ENCODE measurements at places on chromosomes 12 and 14.
A peak's percentile ranks its signal among the peaks of the same experiment; 100 is the strongest.

- DNase-seq, result no peak
Measured at GRCh38 chr12:129237881-129238280, 384.6 kb downstream of the GLT1D1 start.

- no peak for DNase-seq
Measured at GRCh38 chr12:13973996-13974395, 7.4 kb downstream of the GRIN2B start.

DNA sequence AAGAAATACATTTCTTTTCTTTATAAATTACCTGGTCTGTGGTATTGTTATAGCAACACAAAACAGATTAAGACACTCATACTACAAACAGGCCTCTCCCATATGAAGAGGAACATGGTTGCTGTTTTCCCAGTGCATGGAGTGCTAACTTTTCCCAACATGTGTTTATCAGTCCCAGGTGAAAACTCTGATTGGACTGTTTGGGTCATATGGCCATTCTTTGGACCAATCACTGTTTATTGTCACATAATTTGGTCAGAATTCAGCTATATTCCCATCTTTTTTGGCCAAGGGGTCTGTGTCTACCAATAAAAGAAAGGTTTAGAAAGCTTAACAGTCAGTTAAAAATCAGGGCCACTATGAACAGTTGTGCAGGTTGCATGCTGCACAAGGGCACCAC is 35.4 kb upstream of the CCDC60 start:
- no peak for DNase-seq

GRCh38 chr14:102772781-102773570 is 4.3 kb upstream of the TRAF3 start:
- DNase-seq, result no peak

DNA sequence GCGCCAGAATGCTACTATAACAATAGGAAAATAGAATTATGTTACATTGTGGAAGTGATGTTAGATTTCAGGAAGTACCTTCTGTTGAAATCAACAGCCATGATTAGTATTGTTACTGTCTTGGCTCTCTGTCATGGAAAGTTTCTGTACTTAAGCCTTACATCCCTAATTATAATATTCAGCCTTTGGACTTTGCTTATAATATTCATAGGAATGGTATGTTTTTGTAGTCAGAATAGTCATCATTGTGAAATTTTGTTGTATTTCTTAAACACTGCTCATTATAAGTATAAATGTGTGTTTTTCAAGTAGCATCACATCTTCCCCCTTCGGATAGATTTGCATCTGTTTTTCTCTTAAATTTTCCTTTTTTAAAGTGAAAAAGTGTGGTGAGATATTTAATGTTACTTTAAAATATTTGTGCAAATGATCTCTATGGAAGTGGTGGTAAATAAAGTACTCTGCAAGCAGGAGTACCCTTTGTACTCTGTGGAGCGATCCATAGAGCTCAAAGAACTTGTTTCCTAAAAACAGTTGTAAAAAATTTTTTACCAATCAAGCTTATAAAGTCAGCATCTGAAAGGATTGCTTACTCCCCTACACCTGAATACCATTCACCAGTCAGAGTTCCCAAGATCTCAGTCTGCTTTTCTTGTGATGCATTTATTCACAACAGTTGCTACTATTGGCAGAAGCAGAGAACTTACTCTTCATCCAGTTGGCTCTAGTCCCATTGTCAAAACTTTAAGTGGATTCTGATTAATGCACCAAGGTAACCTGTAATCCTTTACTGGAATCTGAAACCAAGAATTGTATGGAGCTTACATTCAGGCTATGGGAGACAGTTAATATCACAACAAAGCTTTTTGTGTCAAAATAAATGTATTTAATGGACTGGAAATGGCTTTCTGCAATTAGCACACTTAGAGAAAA is 87.8 kb downstream of the RIC8B start:
- no peak for DNase-seq

- no peak for DNase-seq
Measured at GRCh38 chr12:54688309-54689033, 40.3 kb upstream of the DCD start.

- DNase-seq, result peak; percentile 51
Measured at GRCh38 chr14:84167026-84167425, 1362.9 kb upstream of the FLRT2 start.

DNA sequence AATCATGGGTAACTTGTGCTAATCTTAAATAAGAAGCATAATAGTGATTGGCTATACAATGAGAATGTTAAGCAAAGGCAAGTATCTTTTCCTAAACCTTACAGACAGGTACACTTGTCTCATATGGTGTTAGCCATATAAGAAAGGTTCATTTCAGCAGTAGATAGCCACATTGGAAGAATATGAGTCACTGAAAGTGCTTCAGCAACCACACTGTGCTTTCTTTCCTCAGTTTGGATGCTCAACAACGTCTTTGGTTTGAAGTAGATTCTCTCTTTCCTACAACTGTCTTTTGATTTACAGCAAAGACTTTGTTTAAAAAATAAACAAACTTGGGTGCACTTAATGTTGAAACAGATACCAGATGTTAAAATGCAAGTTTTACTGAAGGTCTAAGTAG is 8.9 kb downstream of the DDHD1 start:
- DNase-seq, result no peak

GRCh38 chr14:69536971-69537370 is 37.7 kb downstream of the CCDC177 start:
- DNase-seq, result no peak

GRCh38 chr12:67280572-67280971 is 11.4 kb downstream of the CAND1 start:
- DNase-seq, result no peak

DNA sequence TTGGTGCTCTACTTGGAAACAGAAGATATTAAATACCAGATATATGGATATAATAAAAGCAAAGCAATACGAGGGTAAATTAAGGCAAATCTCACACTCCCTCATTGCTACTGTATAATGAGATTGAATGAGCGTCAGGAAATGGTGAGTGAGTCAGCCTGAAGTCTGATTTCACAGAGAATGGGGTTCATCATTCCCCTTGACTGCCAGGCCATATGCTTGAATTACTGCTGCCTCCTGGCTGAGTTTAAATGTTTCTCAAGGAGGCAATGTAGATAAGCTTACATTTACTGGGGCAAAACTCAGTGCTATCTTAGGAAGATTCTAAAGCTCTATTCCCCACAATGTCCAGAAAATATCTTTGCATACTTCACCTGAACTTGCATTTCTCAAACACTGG is 380.2 kb downstream of the TMEM132D start:
- no peak for DNase-seq

- no peak for DNase-seq
Measured at GRCh38 chr12:68482660-68483059, 128.0 kb upstream of the RAP1B start.

DNA sequence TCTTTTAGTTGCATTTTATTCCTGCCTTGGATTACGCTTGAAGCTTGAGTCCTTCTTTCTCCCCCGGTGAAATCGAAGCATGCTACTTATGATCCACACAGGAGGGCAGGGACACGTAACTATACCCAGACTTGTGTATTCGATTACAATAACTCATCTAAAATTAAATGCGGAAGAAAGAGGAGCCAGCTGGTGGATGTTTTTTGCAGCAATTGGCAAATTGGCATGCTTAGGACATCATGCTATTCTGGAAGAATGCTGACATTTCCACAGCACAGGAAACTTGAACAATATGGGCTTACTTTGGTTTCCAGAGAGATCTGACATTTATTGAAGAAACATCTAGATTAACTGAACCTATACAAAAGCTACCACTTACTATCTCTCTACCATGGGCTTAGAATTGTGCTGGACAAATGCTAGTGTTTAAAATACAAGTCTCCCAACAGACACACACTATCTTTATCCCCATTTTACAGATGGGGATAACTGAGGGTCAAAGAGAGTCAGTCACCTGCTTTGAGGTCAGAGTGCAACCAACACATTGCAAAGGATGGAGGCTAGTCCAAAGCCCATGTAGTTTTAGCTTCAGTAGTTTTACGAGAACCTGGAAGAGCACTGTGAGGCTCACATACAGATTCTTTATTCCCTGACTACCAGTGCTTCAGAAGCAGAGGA is 36.3 kb downstream of the LGMN start:
- no peak for DNase-seq
